ENCODE measurements at places on chromosomes 13 and 19.

GRCh38 chr19:29712744-29713516 lies 2.1 kb downstream of the C19orf12 start:
- DNase-seq = no peak

DNA sequence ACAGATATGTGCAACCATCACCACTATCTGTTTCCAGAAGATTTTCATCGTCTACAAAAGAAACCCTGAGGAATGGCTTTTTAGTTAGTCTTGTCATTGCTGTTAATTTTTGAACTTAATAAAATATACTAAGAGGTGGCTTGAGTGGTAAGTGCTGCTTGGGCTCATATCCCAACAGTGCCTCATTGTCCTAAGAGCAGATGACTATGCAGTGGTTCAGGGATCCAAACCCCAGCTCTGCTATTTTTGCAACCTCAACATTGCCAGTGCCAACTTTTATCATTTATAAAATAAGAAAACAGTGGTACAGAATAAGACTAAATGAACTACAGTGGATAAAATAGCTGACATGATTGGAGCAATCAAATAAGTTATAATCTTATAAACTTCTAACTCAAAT lies 123.2 kb upstream of the SLC7A1 start:
- no peak for DNase-seq

DNA sequence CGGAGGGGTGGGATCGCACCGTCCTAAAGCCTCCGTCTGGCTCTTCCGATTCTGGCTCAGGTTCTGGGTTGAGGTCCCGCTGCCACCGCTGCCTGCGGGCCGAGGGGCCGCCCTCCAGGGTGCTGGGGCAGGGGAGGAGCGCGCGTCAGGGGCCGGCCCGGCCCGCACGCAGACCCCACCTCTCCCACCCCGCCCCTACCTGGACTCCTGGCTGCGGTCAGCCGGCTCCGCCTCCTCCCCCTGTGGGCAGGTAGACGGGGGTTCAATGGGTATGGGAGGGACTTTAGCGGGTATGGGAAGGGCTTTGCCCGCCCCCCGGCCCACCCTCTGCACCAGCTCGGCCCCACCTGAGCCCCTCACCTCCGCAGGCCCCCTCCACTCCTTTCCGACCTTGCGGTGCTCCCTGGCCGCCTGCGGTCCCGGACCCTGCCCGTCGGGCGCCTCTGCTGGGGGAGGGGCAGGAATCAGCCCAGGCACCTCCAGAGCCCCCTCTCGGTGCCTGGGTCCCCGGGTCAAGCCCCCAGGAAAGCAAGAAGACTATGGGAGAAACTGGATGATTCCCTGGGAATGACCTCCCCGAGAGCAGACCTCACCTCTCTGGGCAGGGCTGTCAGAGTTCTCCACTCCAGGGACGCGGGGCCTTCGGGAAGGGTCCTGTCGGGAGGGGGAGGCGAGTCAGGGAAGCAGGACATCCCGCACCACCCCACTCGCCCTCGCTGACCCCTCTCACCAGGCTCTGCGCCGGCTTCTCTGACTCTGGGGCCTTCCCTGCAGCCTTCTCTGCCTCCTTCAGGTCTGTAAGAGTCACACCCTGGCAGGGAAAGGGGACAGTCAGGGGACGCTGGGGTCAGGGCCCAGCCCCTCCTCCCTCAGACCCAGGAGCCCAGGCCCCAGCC lies 17.0 kb downstream of the EPS8L1 start:
- DNase-seq = no peak

DNA sequence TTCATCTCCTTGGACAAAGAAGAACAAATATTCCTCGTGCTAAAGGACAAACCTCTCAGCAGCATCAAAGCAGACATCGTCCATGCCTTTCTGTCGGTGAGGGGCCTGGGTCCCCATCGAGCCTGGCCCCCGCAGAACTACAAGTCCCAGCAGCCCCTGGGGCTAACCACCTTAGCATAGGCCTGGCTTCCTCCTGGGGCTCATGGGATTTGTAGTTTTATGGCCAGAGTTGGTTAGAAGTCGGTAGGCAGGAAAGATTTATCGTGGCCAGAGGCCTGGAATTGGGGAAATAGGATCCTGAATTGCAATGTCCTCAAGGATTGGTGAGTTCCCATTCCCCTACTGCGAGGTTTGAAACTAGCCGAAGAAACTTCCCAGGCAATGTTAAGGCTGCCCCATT lies 19.6 kb downstream of the TMEM150B start:
- DNase-seq = no peak

GRCh38 chr19:40960062-40960685 lies 30.9 kb upstream of the CYP2B6 start:
- DNase-seq = no peak

DNA sequence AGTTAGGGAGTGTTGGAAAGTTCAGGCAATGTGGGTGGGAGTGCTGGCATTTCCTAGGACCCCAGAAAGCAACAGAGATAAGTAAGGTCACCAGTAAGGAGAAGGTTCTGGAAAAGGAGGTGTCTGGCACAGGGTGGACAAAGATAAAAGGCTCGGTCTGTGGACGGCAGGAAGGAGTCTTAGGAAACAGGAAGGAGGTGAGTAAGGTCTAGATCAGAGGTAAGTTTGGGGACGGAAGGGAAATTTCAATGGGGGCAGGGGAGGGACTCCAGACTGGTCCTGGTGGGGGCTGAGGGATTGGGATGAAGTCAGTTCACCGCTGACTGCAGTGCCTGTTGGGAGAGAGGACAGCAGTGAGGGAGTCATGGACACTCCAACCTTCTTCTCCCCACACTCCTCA lies 7.8 kb upstream of the OPA3 start:
- no peak for DNase-seq

- DNase-seq = no peak
These were observed at the start of gene BTBD2 for GRCh38 chr19:2015608-2015950. Gene BTBD2, minus strand, starts transcription at chr19:2015714. Its CDS starts 11 bp downstream, at chr19:2015703.

GRCh38 chr19:2887391-2887914 lies 13.3 kb upstream of the ZNF57 start:
- DNase-seq = no peak

DNA sequence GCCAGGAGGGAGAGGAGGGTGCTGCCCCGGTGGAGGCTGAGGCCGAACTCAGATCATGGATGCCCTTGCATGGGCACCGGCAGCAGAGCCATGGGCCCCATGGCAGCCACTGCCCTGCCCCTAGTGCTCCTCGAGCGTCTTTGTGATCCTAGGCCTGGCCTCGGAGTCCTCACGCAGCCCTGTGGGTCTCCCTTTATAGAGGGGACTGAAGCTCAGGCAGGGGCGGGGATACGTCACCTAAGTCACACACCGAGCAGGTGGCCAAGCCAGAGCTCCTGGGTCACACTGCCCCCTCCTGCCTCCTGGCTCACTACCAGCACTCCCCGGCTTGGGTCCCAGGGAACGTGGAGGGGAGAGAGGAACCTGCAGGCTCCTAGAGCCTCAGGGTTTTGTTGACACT lies 28.7 kb downstream of the DHX34 start:
- no peak for DNase-seq

DNA sequence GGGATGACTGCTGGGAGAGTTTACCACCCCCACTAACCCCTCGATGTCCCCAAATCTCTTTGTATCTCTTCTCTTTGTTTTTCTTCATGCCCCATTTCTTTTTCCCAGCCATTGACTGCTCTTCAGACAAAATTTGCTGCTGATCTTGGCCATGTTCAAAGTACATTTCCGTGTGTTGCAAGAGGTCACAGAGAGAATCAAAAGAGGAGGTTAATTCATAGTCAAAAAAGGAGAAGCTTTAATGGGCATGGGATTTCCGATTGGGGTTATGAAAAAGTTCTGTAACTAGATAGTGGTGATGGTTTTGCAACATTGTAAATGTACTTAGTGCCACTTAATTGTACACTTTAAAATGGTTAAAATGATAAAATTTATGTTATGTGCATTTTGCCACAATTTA lies 121.1 kb downstream of the FLT1 start:
- no peak for DNase-seq

DNA sequence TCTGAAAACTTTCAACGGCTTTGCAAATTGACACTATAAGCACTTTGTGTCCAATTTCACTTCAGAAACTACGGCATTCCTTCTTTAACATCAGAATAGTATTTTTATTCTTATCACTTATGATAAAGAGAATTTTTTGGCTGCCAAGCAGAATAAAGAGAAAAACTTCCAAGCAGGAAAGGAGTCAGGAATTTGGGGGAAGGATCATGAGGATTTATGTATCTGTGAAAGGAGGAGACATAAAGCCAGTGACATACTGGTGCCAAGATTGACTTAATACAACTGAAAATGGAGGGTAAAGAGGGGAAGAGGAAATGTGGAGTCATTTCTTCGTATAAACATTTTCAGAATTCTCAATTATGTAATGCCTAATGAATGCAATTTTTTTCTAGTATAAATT lies 94.7 kb downstream of the RBM26 start:
- no peak for DNase-seq

GRCh38 chr13:28735481-28736029 lies 16.8 kb upstream of the SLC46A3 start:
- no peak for DNase-seq

GRCh38 chr13:87100431-87100830 lies 570.7 kb upstream of the SLITRK5 start:
- DNase-seq = no peak

- no peak for DNase-seq
These were observed 62.7 kb upstream of the LSM14A start for GRCh38 chr19:34109596-34109995.

DNA sequence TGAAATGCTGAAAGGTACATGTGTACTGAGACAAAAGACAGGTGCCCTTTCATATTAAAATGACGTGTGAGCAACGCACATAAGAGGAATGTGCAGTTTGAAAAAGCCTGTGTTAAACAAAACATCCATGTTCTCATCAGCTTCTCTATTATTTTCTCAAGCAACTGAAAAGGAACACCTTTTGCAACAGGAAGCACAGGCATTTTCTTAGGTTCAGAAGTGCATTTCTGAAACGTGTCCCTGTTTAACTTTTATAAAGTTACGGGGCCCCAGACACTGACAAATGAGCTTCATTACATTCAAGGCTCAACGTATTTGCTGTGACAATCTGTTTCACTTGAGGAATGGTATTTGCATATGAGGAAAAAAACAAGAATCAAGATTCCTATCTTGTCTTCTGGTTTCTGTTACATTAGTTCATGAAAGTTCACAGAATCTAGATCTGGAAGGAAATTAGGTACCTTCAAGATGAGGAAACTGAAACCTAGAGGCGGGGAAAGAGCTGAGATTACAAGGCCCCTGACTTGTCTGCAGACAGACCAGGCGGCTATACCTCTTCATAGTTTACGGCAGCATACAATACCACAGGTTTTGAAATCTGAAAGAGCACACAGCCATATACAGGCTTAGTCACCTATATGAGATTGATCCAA lies 431.7 kb downstream of the KLF12 start:
- no peak for DNase-seq

- DNase-seq = no peak
These were observed 18.4 kb downstream of the PLD3 start for GRCh38 chr19:40366697-40367561.

DNA sequence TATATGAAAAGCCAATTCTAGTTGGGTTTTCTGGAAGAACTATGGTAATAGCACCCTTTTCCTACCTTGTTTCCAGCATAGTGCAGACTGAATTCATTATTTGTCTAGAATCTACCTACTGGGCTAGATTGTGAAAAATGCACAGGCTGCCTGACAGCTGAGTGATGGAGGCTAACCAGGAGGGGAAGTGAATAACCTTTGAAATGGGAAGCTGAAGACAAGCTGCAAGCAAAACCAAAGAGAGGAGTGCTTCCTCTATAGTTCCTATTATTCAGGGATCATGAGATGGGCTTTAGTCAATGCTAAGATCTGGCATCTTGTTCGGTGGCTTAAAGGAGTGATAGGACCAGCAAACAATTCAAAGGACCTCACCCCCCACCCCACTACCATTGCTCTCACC lies 26.9 kb downstream of the MZT1 start:
- no peak for DNase-seq

DNA sequence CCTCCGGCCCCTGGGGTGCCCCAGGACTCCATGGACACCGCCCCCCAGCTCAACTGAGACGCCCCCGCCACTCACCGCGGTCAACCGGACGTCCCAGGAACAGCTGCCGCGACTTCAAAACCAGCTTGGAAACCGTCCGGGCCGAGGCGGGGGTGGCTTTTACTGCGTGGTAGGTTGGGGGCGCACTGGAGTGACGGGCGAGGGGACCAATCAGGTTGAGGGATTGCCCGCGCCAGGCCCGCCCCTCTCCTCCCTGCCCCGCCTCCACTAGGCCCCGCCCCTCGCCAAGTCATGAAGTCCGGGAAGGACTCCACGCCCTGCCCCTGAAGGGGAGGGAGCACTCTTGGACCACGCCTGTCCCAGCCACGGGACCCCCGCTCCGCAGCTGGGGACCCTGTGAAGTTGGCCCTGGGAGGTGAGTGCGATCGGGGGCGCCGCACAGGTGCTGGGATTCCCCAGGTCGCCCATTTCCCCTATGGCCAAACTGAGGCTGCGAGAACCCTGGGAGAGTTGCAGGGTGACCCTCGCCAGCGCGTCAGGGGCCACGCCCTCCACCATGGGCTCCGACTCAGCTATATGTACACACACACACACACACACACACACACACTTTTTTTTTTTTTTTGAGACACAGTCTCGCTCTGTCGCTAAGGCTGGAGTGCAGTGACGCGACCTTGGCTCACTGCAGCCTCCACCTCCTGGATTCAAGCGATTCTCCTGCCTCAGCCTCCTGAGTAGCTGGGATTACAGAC lies at the start of gene PLIN3:
Gene PLIN3, minus strand, starts transcription at position 134 of the 752 bp plus-strand sequence. CDS start 6,273 bp downstream, outside the sequence.
- DNase-seq = peak; percentile 98

GRCh38 chr13:98100481-98100880 lies 42.4 kb upstream of the FARP1 start:
- DNase-seq = no peak

DNA sequence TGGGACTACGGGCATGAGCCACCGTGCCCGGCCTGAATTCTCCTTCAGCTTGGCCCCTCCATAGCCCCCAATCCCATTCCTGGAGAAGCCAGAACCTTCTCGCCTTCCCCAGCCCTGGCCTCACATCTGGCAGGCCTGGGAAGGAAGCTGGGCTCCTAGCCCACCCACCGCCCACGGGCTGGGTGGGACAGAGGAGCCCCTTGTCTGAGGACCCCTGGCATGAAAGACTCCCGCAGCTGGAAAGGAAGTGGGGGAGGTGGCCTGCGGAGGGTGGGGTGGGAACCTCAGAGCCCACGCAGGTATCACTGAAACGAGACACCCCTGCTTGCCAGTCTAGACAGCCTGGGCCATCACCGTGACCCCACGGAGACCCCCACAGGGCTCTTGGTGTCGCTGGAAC lies 7.7 kb upstream of the NANOS3 start:
- no peak for DNase-seq
